WTC11 (cell line): ENCODE measurements at places on chromosomes 2 and 18. TPM values are rescaled to one million over a fixed set of nuclear protein-coding genes. Genes with fewer than 3 reads are reported as not detected.

DNA sequence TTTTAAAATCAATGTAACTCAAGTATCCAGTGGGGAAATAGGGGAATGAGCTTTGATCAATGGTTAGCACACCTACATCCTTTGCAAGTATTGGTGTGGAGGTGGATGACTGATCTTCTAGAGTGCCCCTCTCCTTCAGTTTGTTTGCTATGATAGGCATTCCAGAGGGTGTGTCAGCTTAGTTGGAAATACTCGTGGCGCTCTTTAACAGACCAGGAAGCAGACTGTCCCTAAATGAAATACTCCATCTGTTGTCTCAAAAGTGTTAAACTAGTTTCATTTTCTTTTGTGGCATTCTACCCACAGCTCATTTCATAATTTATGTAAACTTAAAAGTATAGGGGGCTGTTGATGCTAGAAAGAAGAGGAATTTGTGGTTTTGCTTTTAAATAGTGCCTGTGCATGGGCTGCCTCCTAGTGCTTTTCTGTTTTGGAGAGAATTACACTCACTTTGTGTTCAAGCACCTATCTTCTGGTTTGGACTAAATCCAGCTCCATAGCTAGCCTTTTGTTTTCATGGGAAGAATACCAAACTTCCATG lies 66.2 kb downstream of the STAT1 start:
- DNase-seq = no peak

DNA sequence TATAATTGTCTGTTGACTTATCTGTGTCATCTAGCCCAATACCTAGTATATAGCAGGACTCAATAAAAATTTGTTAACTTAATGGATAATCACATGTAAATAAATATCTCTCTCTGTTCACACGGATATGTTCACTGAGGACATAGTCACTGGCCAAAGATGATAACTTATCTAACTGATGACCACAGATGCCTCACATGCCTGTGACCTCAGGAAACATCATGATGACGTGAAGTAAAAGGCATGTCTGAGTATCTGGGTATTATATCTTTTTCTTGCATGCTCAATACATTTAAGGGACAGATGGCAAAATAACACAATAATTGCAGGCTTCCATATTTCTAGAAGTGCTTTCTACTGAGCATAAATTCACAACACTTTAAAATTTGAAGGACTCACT lies 41.4 kb upstream of the PARD3B start:
- DNase-seq = no peak

GRCh38 chr2:75551434-75551833 lies 9.3 kb downstream of the EVA1A start:
- no peak for DNase-seq

DNA sequence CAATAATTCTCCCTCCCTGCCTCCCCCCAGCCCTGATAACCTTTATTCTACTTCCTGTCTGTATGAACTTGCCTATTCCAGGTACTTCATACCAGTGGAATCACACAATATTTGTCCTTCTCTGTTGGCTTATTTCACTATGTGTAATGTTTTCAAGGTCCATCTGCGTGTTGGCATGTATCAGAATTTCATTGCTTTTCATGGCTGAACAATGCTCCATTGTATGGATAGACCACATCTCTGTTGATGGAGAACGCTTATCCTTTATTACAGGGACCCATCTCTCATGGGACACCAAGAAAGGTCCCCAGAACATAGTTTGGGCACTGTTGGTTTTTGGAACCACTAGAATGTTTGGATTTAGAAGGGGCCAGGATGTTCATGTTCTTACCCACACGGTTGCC lies 40.2 kb downstream of the ATOH8 start:
- no peak for DNase-seq

EVA1A gene
- 3.2 to 4.1 TPM (median 3.3 TPM) in 3 replicates for total RNA-seq

- no peak for DNase-seq
Measured at GRCh38 chr18:30999186-30999585, 43.4 kb downstream of the DSC3 start.

AGXT gene
- total RNA-seq = 0.16 to 0.37 TPM (median 0.24 TPM) in 3 replicates

- no peak for DNase-seq
Measured at GRCh38 chr2:68727683-68728375, 6.8 kb upstream of the ARHGAP25 start.

DNA sequence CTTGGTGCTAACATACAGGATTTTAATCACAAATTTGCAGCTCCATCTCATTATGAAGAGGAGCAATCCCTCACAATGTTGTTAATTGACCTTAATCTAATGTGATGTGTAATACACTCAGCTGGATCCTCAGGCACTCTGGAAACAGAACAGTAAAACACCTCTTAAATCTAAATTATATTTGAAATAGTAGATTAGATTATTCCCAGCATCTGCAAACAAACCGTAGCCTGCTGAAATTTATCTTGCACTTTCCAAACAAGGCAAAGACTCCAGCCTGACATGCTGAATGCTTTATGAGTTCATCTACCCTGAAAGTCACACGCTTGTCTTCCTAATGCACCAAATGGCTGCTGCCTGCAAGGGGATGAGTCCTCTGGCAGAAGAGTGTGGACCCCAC lies 402.3 kb upstream of the GYPC start:
- no peak for DNase-seq

DNA sequence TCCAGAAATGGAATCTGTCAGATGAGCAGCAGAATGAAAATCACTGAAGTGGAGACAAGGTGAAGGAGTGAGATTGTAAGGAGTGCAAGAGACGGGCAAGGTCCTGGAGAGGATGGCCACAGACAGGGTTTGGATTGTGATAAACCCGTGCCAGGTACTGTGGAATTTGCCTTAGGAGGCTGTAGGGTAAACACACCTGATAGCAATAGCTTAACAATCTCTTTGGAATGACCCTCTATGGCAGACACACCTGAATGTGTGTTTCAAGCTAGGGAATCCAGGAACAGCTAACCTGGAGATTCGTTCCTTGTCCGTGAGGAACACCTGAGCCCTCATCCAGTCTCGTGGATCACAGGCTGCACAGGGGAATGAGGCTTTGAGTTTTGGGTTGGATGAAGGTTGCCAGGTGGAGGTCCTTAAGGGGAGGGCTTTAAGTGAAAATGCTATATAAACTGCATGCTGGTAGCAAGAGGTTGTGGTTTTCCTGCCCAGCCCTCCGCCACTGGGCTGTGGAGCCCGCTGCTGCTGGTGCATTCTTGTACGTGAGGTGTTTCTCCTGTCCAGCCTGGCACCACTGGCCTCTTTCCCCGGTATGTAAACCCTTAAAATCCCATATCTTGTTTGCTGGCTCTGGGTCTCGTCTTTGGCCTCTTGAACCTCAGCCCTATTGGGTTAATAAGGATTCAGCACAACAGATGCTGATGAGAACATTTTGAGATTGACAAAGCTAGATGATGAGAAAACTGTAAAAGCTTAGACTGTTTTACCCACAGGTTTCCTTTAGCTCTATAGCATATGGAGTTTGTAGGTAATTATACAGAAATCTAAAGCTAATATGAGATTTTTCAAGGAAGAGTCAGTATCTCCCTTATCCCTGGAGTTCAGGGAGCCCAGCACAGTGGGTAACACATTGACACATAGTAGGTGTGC lies 117.9 kb downstream of the ARHGAP15 start:
- no peak for DNase-seq

ST8SIA5 gene
- total RNA-seq = 2.8 to 5.4 TPM (median 3.1 TPM) in 3 replicates
